ENCODE measurements at places on chromosomes 13 and 19. TPM values are rescaled to one million over a fixed set of nuclear protein-coding genes. Genes with fewer than 3 reads are reported as not detected.

Gene OR7C1
- polyA plus RNA-seq: 0.06 TPM

GRCh38 chr19:13983213-13983889 lies 22.8 kb downstream of the RFX1 start:
- H3K4me1 ChIP-seq: peaks cover 6% of the 10 kb centered on the region
- DNase-seq: no peak
- H3K4me3 ChIP-seq: no peak overlapping the region
- H3K27me3 ChIP-seq: no peaks in the 10 kb centered on the region

Gene PSG3
- not detected for polyA plus RNA-seq

GRCh38 chr13:39577838-39578491 lies 25.0 kb downstream of the LHFPL6 start:
- H3K36me3 ChIP-seq: no peaks in the 10 kb centered on the region
- H3K27me3 ChIP-seq: no peaks in the 10 kb centered on the region
- DNase-seq: no peak
- H3K4me3 ChIP-seq: no peak overlapping the region
- no peak overlapping the region for H3K27ac ChIP-seq

- no peaks in the 10 kb centered on the region for H3K4me1 ChIP-seq
- no peaks in the 10 kb centered on the region for H3K27me3 ChIP-seq
- no peak overlapping the region for H3K27ac ChIP-seq
- no peaks in the 10 kb centered on the region for H3K36me3 ChIP-seq
Measured at GRCh38 chr13:23796551-23796950, 92.6 kb downstream of the MIPEP start.

Gene B3GNT8
- polyA plus RNA-seq: 0.14 TPM

Gene SPRYD7
- polyA plus RNA-seq: 10.1 TPM

- H3K4me3 ChIP-seq: no peak overlapping the region
- no peak for DNase-seq
- peaks cover 4% of the 10 kb centered on the region for H3K4me1 ChIP-seq
- H3K27ac ChIP-seq: no peak overlapping the region
- H3K27me3 ChIP-seq: no peaks in the 10 kb centered on the region
- H3K36me3 ChIP-seq: no peaks in the 10 kb centered on the region
Measured at GRCh38 chr13:30577401-30577852, 40.3 kb upstream of the USPL1 start.

Gene CD209
- 3.5 TPM for polyA plus RNA-seq

GRCh38 chr19:57280962-57281400 lies 696 bp downstream of the ZNF460 start:
- H3K36me3 ChIP-seq: peaks cover 3% of the 10 kb centered on the region
- peak overlapping the region; percentile 85 for H3K4me3 ChIP-seq
- H3K4me1 ChIP-seq: peaks cover 18% of the 10 kb centered on the region
- DNase-seq: no peak
- peak overlapping the region; percentile 99 for H3K27ac ChIP-seq

GRCh38 chr19:33580026-33580644 lies 41.6 kb upstream of the CHST8 start:
- H3K36me3 ChIP-seq: no peaks in the 10 kb centered on the region
- no peak for DNase-seq
- H3K4me1 ChIP-seq: peaks cover 6% of the 10 kb centered on the region
- H3K4me3 ChIP-seq: no peak overlapping the region
- no peak overlapping the region for H3K27ac ChIP-seq

GRCh38 chr19:47024502-47024901 lies 4.9 kb downstream of the NPAS1 start:
- H3K36me3 ChIP-seq: no peaks in the 10 kb centered on the region
- no peak overlapping the region for H3K27ac ChIP-seq
- no peak overlapping the region for H3K4me3 ChIP-seq
- no peak for DNase-seq

Gene SIN3B
- polyA plus RNA-seq: 6.1 TPM

Gene JAK3
- 0.87 TPM for polyA plus RNA-seq

- no peak for DNase-seq
- H3K4me1 ChIP-seq: no peaks in the 10 kb centered on the region
- no peaks in the 10 kb centered on the region for H3K27me3 ChIP-seq
- no peak overlapping the region for H3K27ac ChIP-seq
- no peaks in the 10 kb centered on the region for H3K36me3 ChIP-seq
- no peak overlapping the region for H3K4me3 ChIP-seq
Measured at GRCh38 chr19:30312582-30313352, 59.4 kb upstream of the ZNF536 start.

DNA sequence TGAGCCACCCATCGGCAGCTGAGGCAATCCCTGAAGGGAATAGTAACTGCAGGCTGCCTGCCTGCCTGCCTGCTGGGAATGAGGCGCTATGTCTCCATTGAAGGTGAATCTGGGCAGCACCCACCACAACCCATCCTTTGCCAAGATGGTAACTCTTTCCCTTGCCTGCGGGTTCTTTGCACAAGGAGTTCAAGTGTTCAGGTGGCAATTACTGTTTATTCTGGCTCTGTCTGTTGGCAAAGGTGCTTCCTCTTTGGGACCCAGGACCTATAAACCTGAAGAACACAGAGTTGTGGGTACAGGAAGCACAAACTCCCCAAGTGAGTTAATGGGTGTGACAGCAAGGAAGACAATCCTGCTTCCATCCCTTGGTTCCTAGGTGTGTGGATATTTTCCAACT lies 448.1 kb upstream of the ZNF507 start:
- H3K36me3 ChIP-seq: no peaks in the 10 kb centered on the region
- H3K27ac ChIP-seq: no peak overlapping the region
- no peak overlapping the region for H3K4me3 ChIP-seq
- no peak for DNase-seq
- H3K27me3 ChIP-seq: no peaks in the 10 kb centered on the region

- peaks cover 15% of the 10 kb centered on the region for H3K4me1 ChIP-seq
- DNase-seq: no peak
- no peak overlapping the region for H3K4me3 ChIP-seq
- H3K27me3 ChIP-seq: no peaks in the 10 kb centered on the region
- peaks cover 43% of the 10 kb centered on the region for H3K36me3 ChIP-seq
- no peak overlapping the region for H3K27ac ChIP-seq
Measured at GRCh38 chr19:16524991-16525734, 17.1 kb downstream of the CHERP start.

DNA sequence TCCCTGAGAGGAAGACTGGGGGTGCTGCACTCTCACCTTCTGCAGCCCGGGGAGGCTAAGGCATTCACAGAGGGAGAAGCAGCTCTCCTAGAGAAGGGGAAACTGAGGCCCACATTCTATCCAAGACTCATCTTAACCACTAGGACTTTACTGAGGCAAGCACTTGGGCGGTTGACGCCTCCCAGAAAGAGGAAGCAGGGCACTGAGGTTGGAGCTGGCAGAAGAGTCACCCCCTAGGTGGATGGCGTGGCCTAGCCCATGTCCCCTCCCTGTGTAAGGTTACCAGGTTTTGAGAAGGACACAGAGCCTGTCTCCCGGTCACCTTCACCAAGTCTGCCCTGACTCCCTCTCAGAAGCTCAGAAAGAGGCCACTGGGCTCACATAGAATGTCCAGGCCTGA lies 2.7 kb downstream of the S1PR2 start:
- no peak for DNase-seq
- no peaks in the 10 kb centered on the region for H3K36me3 ChIP-seq
- no peak overlapping the region for H3K27ac ChIP-seq
- H3K4me1 ChIP-seq: peaks cover 15% of the 10 kb centered on the region
- H3K4me3 ChIP-seq: no peak overlapping the region

Gene FPR2
- polyA plus RNA-seq: 0.15 TPM

- peaks cover 15% of the 10 kb centered on the region for H3K36me3 ChIP-seq
- H3K4me1 ChIP-seq: peaks cover 7% of the 10 kb centered on the region
- H3K4me3 ChIP-seq: no peak overlapping the region
- DNase-seq: peak; percentile 50
- H3K27me3 ChIP-seq: no peaks in the 10 kb centered on the region
Measured at GRCh38 chr19:34639491-34640085, 37.4 kb downstream of the SCGB2B2 start.

Gene MKNK2
- polyA plus RNA-seq: 43.3 TPM

Gene ITPKC
- polyA plus RNA-seq: 4.2 TPM

DNA sequence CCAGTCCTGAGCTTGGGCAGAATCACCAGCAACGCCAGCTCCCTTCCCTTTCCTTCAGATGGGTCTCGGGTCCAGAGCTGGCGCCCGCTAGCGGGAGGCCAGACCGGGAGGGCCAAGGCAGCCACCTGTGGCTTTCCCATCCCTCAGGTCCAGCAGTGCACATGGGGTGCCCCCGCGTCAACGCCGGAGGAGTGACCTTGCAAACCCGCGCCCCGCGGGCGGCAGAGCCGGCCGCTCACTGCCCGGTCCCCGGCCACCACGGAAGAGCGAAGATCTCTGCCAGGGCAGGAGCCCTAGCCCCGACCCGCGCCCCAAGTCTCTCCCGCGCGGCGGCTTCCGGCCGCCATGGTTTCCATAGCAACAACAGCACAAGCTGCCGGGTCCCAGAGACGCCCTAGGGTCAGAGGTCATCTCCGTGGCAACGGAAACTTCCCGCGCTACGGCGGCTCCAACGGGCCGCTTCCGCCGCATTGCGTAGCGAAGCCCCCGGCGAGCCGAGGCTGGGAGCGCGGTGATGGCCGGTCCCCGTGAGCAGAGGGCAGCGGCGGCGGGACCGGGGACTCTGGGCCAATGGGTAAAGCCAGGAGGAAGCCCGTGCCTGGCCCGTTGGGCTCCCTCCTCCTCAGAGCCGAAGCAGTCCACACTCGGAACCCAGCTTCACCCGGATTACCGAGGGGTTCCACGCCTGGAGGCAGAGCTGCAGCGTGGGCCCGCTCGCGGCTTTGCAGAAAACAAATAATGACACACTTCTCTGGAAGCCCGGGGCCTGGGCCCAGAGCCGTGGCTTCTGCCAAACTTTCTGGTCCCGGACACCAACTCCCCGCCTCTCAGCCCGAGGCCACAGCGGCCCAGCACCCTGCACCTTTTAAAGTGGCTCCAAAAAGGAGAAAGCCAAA lies 7.4 kb downstream of the FGF14 start:
- H3K27ac ChIP-seq: peak overlapping the region; percentile 94
- DNase-seq: peak; percentile 93
- no peaks in the 10 kb centered on the region for H3K36me3 ChIP-seq
- H3K4me3 ChIP-seq: peak overlapping the region; percentile 86
- H3K27me3 ChIP-seq: no peaks in the 10 kb centered on the region
- peaks cover 7% of the 10 kb centered on the region for H3K4me1 ChIP-seq

DNA sequence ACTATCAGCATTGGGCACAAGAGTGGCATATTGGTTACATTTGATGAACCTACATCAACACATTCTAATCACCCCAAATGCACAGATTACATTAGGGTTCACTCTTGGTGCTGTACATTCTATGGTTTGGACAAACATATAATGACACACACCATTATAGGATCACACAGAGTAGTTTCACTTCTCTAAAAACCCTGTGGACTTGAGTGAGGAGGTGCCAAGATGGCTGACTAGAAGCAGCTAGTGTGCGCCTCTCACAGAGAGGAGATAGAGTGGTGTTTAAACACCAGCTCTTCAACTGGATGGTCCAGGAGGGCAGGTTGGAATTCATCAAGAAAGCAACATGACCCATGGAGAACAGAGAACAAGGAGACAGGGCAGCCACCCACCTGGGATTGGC lies 265.6 kb downstream of the TDRD3 start:
- no peaks in the 10 kb centered on the region for H3K36me3 ChIP-seq
- H3K4me3 ChIP-seq: no peak overlapping the region

- H3K4me1 ChIP-seq: no peaks in the 10 kb centered on the region
- no peak overlapping the region for H3K27ac ChIP-seq
- H3K4me3 ChIP-seq: no peak overlapping the region
- H3K36me3 ChIP-seq: no peaks in the 10 kb centered on the region
- no peak for DNase-seq
- H3K27me3 ChIP-seq: no peaks in the 10 kb centered on the region
Measured at GRCh38 chr19:48424694-48425219, 21.0 kb upstream of the GRWD1 start.

- peak overlapping the region; percentile 71 for H3K4me3 ChIP-seq
- peaks cover 20% of the 10 kb centered on the region for H3K4me1 ChIP-seq
- H3K36me3 ChIP-seq: peaks cover 3% of the 10 kb centered on the region
- peak overlapping the region; percentile 81 for H3K27ac ChIP-seq
Measured at GRCh38 chr13:49246850-49247642, 679 bp upstream of the CDADC1 start.

- H3K4me1 ChIP-seq: peaks cover 19% of the 10 kb centered on the region
- H3K27me3 ChIP-seq: no peaks in the 10 kb centered on the region
- peak overlapping the region; percentile 35 for H3K27ac ChIP-seq
- H3K4me3 ChIP-seq: no peak overlapping the region
- no peaks in the 10 kb centered on the region for H3K36me3 ChIP-seq
Measured at GRCh38 chr13:44218501-44219240, 155.0 kb upstream of the SERP2 start.

Gene BICRA
- 2.9 TPM for polyA plus RNA-seq

DNA sequence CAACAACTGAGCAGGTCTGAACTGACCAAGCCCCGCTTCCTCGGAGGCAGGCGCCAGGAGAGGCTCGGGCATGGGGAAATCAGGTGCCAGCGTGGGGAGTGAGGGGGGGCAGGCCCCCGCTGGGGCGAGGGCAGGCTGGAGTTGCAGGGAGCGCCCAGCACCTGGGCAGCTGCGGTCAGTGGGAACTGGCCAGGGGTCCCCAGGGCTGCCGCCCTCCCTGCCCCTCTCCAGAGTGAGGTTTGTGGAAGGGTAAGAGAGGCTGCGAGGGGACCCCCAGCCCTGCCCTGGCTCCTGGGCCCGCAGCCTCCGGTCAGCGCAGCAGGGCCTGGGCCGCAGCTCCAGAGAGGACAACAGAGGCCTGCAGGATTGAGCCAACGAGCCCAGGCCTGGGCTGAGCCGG lies 32.5 kb downstream of the PIP5K1C start:
- H3K27ac ChIP-seq: no peak overlapping the region
- H3K4me1 ChIP-seq: no peaks in the 10 kb centered on the region
- H3K36me3 ChIP-seq: peaks cover 2% of the 10 kb centered on the region
- H3K27me3 ChIP-seq: no peaks in the 10 kb centered on the region
- no peak for DNase-seq

Gene JUND
- 12.8 TPM for polyA plus RNA-seq

Gene DHDH
- polyA plus RNA-seq: 0.16 TPM

DNA sequence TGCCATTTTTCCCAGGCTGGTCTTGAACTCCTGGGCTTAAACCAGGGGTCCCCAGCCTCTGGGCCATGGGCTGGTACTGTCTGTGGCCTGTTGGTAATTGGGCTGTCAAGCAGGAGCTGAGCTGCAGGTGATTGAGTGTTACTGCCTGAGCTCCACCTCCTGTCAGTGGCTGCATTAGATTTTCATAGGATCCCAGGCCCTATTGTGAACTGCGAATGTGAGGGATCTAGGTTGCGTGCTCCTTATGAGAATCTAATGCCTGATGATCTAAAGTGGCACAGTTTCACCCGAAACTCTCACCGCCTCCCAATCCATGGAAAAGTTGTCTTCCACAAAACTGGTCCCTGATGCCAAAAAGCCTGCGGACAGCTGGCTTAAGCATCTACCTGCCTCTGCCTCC lies 16.6 kb upstream of the ZNF536 start:
- no peak overlapping the region for H3K27ac ChIP-seq
- no peak overlapping the region for H3K4me3 ChIP-seq
- no peaks in the 10 kb centered on the region for H3K27me3 ChIP-seq
- DNase-seq: no peak
- no peaks in the 10 kb centered on the region for H3K36me3 ChIP-seq
